ENCODE measurements at places on chromosomes 16 and 17.

- DNase-seq = no peak
Observed at GRCh38 chr17:59389066-59389465, 57.6 kb downstream of the YPEL2 start.

GRCh38 chr17:64491034-64491860 is 5.6 kb downstream of the POLG2 start:
- no peak for DNase-seq

DNA sequence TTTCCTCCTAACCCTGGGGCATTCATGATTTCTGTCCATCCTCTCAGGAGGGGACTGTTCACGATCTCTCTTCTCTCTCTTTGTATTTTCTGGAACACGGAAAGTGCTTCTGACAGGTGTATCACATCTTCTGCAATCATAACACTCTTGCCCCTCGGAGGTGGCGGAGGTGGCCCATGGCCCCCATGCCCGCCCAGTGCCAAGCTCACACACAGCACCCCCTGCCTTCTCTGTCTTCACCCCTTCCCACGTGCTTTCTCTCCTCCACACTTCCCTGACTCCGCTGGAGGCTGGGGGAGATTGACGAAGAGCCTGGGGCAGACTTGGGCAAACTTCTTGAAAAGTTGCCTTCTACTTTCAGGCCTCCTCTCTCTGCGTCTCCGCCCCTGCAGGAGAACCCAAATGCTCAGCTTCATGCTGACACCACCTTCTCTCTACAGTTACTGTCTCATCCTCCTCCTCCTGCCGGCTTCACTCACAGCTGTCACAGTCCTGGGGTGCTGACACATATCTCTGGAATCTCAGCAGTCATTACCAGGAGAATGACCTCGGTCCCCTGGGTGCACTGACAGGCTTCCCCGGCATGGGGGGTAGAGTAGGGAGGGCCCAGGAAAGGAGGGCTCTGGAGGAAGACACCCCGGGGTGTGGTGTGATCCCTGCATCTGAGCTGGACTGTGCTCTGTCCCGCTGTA is 127.1 kb downstream of the ENGASE start:
- no peak for DNase-seq

GRCh38 chr16:68022278-68022727 is 729 bp downstream of the DDX28 start:
- no peak for DNase-seq

- DNase-seq = no peak
Observed at GRCh38 chr17:27797390-27798091, 2.8 kb downstream of the NOS2 start.

DNA sequence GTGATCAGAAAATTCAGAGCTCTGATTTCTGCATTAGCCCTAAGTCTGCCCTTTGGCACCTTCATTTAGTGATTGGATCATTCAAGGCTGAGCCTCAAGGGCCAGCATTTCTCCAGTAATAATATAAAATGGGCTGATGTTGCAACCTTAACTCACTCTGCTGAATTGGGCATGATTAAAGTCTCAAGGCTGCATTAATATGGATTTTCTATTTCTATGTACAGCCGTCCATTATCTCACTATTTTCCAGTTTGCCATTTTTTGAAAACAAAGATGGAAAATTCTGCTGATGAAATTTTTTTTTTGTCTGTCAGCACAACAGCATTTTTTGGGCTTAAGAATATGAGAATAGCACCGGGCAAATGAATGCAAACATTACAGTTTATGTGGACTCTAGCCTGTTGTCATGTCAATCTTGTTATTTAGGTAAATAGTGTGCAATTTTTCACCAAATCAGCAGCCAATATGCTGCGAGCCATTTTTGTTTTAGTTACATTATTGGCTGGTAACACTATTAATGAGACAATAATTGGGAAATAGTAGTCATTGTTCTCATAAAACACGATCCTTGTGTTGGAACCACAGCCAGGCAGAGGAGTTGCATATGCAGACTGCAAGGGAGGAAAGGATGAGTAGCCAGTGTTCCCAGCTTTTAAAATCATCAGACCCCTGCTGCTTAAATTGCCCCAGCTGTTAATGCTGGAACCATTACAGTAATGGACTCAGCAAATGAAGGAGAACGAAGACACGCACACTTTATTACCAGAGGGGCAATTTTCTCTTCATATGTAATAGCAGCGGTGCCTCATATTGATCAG is 10.5 kb downstream of the FTO start:
- no peak for DNase-seq

DNA sequence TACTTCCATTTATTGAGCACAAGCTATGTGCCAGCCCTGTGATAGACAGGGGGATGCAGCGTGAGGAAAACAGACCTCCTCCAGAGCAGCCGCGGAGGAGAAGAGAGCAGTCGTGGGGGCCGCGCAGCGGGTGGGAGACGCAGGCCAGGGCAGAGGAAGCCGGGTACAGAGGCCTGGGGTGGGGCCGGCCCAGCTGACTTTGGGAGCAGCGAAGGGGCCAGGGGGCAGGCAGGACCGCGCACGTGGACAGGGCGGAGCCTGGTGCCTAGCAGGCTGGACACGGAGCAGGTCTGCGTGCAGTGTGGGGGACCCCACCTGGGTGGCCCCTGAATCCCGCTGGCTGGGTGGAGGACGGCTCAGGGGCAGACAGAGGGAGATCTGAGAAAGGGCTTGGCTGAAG is 46.2 kb downstream of the ZFPM1 start:
- no peak for DNase-seq

DNA sequence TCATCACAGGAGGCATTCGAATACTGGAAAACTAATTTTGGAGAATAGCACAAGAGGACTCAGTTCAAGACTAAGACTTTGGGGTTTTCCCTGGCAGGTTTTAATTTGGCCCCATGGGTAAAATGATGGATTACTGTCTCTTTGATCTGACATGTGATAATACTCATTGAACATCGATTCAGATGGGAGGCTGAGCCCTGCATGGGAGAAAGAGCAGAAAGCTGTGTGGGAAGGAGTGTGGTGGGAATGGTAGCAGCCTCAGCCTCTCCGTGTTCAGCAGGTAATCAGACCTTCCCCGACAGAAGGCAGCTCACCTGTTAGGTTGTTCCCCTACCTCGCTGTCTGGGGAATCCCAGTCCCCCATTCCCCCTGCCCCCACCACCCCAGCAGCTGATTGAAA is 124.7 kb upstream of the TNRC6C start:
- DNase-seq = no peak

DNA sequence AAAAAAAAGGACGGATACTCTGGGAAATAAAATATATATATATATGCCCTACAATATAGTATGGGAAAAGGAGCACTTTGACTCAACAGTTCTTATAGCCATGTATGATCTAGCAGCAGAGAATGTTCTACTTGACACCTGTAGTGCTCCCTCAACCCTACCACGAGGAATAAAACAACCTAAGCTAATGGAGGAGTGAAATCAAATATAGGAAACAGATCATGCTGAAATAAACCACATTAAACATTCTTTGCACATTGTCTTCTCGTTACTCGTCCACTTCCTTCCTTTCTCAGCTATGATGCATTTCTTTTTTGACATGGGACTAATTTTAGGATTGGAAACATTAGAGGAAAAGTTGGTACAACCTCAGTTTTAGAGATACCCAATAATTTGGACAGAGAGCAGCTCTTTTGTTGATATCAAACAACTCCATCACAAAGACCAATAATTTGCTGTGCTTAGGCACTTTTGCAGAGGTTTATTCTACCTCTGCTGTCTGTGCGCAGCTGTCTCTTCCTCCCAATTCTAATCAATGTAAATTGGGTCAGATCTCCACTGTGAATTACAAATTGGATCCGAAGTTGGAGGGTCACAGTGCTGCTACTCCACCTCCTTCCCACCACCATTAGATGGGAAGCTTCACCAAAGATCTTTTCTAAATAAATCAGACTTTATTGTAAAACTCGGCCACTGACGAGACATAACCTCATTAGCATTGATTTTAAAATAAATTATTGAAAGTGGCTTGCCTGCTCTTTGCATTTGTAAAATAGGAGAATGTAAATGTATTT is 65.8 kb downstream of the SNX11 start:
- DNase-seq = no peak

All from left forelimb (tissue), 1 donor.